ENCODE measurements at places on chromosomes 7 and 10.

- no peak for DNase-seq
These were observed 541.0 kb downstream of the ZWINT start for GRCh38 chr10:55820071-55820470.

DNA sequence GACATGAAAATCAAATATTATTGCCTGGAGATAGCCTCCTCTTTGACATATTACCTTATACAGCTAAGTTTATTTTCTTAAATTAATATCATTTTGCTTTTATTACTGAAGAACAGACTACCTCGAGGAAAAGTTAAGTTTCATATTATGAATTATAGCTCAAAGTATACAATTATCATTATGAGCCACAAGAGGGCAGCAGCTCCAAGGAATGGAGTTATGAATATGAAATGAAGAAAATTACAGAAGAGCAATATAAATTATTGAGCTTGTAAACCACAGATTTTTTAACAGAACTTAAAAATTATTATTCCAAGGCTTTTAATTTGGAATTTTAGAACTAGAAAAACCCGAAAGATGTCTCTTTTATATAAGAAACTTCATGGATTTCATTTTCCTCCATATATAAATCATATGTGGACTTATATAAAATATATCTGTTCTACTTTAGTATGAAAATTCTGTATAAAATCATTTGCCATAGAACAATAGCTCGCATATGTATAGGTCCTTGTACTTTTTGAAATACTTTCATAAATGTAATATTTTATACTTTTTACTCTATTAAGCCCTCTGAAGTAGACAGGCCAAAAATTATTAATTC lies 40.1 kb downstream of the IQUB start:
- no peak for DNase-seq

DNA sequence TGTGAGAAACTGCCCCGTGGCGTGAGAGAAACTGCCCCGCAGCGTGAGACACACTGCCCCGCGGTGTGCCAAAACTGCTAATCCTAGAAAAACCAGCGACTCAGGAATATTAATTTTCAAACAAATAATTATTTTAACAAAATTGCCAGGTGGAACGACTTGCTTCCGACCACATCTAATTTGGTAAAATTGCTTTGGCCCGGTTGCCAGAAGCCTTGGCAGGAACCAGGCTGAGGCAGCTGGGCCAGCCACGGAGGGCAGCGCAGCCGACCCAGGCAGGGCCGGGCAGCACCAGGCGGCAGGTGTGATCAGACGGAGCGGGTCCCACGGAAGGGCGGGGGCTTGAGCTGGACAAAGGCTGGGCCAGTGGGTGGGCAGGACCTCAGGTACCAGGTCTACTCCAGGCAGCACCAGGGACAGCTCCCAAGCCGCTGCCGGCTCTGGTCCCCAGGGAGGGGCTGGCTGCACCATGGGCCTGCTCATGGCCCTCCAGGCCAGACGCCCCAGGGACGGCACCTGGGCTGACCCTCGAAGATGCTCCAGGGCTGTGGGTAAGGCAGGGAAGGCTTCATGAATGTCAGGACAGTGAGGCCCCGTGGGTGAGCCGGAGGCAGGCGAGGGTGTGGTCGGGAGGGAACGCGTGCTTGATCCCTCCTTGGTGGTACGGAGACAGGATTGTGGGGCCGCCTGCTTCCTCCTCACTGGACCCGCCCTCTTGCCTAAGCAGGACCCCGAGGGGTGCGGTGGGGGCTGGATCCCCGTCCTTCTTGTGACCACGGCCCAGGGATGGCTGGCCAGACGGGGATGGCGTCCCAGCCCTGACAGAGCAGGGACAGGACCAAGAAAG lies 7.7 kb upstream of the ADGRA1 start:
- DNase-seq: no peak

DNA sequence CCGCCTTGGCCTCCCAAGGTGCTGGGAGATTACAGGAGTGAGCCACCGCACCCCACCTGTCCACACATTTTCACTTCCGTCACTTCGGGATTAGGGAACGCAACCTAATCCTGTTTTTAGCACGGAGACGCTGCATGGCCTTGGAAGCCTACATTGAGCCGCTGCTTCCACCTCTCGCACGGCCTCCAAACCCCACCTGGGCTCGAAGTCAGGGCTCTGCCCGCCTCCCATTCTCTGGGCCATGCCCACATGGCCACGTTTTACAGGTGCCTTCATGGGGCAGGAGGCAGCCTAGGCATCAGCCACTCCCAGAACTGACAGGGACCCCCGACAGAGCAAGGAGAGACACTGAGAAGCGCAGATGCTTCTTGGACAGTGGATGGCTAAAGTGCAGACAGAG lies 100.6 kb downstream of the OAT start:
- no peak for DNase-seq

DNA sequence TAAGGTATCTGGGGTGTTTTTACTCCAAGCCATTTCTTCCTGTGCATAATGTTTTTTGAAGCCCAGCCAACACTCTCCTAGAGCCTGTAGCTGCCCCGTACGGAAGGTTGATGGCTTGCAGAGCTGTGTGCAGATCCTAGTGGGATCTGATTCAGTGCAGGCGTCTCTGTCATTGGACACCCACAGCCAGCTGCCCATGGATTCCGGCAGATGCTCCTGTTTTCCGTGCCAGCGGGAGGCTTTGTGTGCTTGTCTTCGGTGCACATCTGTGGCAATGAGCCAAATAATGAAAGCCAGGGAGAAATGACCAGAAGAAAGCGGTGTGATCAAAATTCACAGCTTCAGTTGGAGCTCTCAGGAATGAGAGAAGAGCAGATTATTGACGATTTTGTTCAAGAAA lies 426.4 kb downstream of the TYW1 start:
- DNase-seq: no peak

DNA sequence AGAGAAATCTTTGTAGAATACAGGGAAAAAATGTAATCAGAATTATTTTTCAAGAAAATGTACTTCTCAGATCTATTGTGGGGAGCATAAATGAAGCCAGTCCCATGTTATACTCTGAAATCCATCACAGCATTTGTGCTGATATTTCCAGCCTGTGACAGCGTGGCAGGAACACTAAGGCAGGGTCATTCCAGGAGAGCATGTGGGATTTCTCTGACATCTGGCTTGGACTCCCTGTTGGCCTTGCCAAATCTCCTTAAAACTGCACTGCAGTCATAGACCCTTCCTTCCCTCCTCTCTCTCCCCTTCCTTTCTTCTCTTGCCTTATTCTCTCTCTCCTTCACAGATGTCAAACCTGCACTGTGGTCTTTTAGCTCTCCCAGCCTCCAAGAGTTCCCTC lies 6.5 kb upstream of the TSPAN13 start:
- no peak for DNase-seq

DNA sequence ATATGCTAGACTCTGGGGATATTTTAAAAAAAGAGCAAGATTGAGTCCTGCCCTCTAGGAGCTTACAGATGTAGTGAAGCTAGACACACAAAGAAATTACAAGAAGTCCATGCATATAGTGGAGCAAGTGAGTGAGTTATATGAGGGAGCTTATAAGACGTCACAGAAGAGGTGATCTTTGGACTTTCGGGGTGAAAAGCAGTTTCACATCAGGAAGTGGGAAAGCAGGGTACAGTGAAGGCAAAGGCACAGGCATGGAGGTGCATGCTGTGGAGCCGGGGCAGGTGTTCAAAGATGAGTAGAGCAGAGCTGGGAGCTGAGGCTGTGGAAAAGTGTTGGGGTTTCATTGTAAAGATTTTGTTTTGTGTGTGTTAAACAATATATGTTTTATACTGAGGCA lies 38.5 kb upstream of the EXOC6 start:
- no peak for DNase-seq

GRCh38 chr7:48173756-48174382 lies 2.6 kb downstream of the ABCA13 start:
- DNase-seq: no peak

GRCh38 chr7:100874300-100874576 lies 665 bp upstream of the SRRT start:
- no peak for DNase-seq

DNA sequence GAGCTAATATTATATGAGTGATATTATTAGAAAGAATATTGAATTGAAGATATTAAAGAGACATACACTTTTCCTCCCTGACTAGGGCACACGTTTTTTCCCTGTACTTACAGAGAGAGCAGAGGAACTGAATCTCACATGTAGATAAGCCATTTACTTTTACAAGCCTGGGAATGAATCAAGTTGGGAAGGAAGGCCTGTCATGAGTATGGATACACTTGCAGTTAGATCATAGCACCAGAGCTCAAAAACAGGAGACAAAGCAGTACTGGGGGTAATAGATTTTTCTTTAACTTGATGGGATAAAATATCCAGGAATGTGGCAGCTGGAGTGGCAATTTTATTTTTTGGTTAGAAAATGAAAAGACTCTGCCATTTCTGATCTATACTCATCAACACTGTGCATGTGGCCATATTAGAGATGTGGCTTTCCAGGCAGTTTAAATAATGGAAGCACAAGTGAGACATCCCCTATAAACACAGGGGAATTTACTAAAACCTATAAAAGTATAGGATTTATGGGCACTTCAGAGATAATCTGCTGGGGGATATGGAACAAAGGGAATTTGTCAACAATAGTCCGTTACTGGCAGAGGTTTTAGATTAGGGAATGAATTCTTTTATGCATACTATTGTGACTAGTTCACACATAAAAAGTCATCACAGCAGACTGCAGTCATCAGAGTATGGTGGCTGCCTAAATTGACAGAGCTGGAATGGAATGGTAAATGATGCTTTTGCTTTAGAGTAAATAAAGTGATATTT lies 657.7 kb upstream of the MBL2 start:
- no peak for DNase-seq

GRCh38 chr7:138295049-138295637 lies 164.9 kb upstream of the TRIM24 start:
- DNase-seq: no peak

DNA sequence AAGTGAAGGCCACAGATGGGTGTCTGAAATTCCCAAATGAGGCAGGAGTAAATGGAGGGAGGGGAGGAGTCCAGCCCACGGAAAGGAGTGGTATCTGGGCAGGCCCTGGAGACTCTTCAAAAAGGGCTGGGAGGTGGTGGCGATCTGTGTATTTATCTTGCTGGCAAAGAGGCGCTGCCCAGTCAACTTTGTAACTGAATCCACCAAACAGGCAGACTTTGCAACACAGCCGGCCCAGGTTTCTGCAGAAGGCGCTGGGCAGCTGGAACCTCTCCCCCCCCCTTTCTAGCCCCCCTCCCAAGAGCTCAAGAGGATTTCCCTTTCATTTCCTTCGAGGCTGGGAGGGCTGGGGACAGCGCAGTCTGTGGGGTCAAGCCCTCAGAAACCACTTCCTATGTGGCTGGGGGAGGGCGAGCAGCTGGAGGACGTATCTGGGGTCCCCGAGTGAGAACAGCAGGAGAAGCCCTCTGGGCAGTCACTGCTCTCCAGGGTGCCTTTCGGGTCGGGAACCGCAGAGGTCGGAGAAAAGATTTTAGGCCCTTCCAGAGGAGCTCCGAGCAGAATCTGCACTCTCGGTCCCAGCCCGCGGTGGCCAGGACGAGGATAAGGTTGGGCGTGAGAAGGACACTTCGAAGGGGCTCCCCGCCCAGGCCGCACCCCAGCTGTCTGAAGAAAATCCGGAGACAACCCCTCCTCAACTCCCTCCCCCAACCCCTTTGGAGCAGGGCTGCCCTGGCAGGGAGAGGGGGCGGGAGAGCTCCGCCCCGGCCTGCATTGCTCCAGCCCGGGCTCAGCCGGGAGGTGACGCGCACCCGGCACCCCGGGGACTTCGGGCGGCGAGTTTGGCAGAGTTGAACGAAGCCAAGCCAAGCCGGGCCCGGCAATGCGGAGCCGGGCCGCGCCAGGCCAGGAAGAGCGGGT lies 965 bp downstream of the ZCCHC24 start:
- DNase-seq: peak; percentile 33

DNA sequence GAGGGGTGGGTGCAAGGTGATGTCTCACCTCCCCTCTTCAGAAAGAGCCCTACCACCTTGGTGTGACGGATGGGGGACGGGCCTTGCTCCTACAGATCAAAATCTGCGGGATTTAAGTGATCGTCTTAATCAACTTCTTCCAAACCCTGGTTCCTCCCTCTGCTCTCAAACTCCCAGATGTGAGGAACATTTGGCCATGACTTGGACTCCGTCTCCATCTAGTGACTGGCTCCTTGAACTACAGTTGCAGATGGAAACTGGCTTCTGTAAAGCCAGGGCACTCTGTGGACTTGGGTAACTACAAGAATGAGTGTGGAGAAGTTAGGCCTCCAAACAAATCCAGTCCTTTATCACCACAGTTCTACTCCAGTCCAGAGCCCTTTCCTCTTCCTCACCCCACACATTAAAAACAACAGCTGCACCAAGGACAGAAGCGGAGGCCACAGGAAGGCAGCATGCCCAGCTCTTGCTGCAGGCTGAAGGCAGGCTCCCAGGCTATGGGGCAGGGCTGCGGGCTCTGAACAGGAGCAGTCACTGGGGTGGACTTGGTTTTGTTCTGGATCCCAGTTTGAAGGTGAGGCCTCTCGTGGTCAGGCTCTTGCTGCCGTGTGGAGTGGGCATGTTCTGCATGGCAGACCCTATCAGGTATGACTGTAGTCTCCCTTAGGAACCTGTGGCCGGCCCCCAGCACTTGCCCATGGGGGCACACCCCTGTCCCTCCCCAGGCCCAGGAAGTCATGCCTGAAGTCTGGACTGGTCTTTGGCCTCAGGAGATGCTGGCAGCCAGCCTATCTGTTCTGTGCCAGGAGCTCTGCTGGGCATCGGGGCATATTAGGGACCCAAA lies 79.4 kb downstream of the VWC2 start:
- no peak for DNase-seq

DNA sequence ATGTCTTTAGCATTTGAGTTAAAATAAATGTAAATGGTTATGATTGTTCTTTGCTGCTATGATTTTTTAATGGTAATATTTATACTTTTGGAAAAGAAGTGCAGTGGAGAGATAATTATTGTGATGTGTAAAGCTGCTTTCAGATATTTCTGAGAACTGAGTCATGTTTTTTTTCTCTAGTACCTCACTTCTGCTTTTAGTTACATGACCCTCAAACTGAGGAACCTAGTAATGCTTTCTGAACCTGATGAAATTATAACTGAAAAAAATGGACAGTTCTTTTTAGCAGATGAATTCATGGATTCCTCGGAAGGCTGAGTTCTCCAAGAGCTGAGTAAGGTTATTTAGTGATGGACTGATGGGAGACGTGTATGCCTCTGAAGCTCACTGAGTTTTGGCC lies 167.8 kb downstream of the CDCA7L start:
- DNase-seq: no peak

DNA sequence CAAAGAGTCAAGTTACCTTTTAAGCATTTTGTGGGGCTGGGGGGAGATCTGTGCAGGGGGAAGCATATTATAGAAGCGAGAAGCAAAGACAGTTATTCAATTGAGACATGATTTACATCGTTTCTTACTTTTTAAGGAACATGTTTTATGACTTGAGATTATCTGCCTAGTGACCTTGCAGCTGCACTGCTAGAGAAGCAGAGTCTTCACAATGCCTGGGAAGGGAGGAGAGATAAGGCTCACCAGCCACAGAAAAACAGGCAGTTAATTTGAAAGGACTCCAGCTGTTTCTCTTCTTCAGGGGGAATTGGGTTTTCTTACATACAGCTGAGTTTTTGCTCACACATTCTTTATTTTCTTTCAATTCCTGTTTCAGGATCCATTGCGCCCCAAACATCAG lies 31.0 kb downstream of the PHYH start:
- no peak for DNase-seq

All from CD4-positive, alpha-beta T cell treated with Interleukin-4 for 1 hour (primary cell).